Endothelial cell of umbilical vein (primary cell): ENCODE measurements at places on chromosomes 3 and 15. TPM values are rescaled to one million over a fixed set of nuclear protein-coding genes. Genes with fewer than 3 reads are reported as not detected.

CCR9 gene
- polyA plus RNA-seq: not detected in 2 replicates

A4GNT gene
- polyA plus RNA-seq: not detected in 2 replicates

DNA sequence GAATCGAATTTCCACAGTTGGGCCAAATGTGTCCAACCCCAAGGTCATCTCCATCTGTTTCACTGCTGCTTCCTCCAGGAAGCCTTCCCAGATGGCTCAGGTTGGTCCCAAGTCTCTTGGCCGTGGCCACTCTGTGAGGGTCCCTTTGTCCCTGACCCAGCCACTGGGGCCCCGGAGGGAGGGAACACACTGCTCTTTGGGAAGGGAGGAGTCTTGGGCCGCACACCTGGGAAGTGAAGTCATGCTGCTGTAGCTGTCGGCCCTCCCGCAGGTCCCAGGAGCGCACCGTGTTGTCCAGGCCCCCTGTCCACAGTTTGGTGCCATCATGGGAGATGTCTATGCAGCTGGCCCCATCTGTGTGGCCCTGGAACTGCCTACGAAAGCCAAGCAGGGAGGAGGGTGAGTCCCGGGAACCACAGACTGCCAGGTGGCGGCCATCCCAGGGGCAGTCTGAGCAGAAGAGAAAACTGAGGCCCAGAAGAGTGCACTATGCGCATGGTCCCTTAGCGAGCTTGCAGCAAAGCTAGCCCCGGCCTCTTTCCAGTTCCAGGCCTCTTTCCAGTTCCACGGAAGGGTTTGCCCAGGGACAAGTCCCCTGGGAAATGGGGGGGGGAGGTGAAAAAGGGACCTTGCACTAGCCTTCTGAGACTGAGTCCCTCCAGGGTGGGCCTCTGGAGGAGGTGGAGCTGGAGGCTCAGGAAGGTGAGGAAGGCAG lies 44.6 kb downstream of the TLE3 start:
- DNase-seq: no peak

GRCh38 chr3:24344784-24345439 lies 149.7 kb downstream of the THRB start:
- no peak for DNase-seq

DNA sequence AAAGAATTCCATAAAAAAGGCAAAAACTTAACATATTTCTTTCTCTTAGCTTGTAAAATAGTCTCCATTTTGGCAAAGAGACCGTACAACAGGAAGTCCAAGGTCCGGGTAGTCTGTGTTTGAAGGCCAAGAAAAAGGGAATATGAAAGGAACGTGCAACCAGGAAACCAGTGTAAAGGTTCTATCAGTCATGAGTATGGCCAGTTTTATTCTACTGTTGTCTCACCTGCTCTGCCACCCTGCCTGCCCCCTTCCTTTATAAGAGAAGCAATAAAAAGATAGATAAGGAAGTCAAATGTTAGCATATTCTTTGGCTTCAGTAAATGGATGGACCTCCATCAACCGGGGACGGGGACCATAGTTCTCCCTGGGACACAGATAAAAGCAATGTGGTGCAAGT lies 370.6 kb upstream of the ROBO2 start:
- no peak for DNase-seq

GRCh38 chr3:140442621-140443020 lies 235.2 kb upstream of the TRIM42 start:
- DNase-seq: no peak

- peak; percentile 44 for DNase-seq
Measured at GRCh38 chr3:100891033-100891432, 102.2 kb downstream of the ABI3BP start.

GRCh38 chr3:143151004-143151731 lies 31.6 kb downstream of the CHST2 start:
- no peak for DNase-seq

DNA sequence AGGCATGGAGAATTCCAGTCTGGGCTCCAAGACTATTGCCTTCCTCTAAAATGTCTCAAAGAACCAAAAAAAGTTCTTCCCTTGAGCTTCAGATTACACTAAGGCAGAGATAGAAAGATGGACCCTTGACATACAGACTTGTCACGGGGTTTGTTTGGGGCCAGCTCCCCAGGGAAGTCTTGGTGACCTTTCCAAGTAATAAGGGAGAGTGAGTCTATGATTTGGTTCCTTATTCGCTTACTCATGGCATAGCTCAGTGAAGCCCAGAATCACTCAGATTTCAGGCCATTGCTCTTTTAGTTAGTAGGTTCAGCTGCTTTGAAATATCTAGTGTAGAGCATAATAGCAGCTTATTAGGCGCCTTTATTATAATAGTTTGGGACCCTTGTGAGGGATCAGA lies 90.3 kb downstream of the PLCL2 start:
- no peak for DNase-seq
